ENCODE measurements at places on chromosomes 2 and 18.
A peak's percentile ranks its signal among the peaks of the same experiment; 100 is the strongest.

- no peak for DNase-seq
Measured at GRCh38 chr2:112692918-112693317, 27.9 kb upstream of the NT5DC4 start.

- peak; percentile 45 for DNase-seq
Measured at GRCh38 chr2:240021488-240022104, 3.5 kb downstream of the NDUFA10 start.

- DNase-seq, result no peak
Measured at GRCh38 chr2:73611867-73612266, 30.4 kb downstream of the NAT8 start.

GRCh38 chr2:97747285-97747684 is 33.9 kb downstream of the ZAP70 start:
- DNase-seq, result no peak

DNA sequence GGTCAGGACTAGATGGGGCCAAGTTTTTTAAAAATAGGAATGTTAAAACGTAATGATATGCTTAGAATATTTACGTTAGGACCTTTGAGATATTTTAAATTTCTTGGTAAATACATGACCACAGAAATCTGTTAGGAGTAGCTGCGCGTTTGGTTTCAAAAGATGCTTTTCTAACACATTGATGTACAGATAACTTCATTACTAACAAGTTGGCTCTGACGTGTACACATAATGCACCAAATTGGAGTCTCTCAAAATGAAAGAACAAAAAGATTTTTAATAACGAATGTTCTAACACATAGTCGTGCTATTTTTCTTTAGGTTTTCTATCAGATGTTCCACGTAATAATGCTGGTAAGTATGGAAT is 608 bp downstream of the PHOSPHO2 start:
- DNase-seq, result peak; percentile 11

DNA sequence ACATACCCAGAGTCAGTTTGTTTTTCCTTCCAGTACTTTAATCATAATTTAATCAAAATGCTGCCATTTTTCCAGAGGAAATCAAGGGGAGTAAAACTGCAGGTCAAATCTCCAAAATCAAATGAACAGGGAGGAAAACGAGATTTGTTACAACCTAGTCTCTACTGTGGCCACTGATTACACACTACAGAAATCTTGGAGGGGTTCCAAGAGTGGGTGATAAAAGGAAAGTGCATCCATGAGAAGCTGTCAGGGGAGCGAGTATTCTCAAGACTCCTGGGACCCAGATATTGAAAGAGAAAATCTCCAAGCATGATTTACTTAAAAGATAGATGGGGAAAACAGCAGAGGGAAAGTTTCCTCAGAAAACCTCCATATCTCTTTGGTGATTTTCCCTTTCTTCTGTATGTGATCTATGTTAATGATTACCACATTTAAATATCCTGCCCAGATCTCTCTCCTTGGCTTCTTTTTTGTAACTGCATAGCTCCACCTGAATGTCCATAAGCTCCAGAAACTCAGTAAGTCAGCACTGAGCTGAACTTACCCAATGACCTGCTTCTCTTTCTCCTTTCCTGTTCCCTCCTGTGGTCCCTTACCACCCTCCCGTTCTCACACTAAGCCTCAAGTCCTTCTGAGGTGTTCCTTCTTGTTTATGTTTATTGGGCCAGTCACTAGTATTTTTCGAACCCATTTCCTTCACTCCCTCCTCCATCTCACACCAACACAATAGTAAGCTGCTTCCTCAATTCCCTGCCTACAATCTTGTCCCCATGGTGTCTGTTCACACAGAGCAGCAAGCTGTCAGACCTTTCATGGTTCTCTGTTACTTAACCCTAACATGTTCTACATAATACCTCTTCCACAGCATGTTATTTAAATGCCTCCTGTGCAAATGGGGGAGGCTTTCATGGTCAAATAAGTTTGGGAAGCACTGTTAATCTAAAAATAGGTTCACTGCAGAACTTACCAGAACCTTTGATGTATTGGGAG is 73.9 kb upstream of the TWSG1 start:
- no peak for DNase-seq

GRCh38 chr2:42274863-42275262 is 86.2 kb downstream of the COX7A2L start:
- no peak for DNase-seq

DNA sequence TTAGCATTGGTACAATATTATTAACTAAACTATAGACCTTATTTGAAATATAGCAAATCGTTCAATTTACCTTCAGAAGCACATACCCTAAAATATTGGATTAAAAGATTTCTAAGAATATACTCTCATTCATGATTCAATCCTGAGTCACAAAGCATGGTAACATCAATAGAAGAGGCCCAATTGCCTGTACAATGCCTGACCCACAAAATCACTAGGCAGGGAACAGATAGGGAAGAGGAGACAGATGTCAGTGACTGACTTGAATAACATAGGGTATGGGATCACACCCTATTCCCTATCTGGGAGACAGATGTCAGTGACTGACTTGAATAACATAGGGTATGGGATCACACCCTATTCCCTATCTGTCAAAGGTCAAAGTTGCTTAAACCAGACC is 611.6 kb upstream of the VRK2 start:
- no peak for DNase-seq

DNA sequence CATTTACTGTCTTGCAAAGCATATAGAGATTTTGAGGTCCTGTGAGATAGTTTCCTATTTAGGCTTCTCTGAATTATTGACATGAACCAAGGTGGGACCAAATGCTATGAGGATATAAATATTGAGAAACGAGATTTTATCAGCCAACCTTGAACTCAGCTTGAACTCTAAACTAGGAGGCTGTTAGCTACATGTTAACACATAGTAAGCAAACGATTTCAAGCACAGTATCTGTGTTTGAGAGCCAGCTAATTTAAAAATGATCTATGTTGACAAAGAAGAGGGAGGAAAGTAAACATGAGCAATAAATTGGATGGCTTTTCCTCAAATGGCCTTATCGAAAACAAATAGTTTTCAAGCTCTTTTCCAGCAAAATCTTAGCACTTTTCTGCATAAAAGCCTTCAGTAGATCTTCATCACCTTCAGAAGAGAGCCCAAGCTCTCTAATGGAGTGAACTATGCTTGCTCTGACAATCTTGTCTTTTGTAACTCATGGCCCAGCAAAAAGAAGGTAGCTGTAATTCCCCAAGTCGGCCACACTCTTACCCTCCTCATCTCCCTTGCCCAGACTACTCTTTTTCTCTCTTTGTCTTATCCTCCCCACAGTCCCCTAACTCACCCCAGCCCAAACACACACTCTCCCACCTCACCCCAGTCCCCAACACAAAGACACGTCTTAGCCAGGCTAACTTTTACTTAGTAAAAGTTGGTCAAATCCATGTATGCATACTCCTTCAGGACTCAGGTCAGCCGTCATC is 14.7 kb downstream of the CD28 start:
- DNase-seq, result no peak

- DNase-seq, result no peak
Measured at GRCh38 chr2:3536682-3537632, 17.6 kb upstream of the ADI1 start.

DNA sequence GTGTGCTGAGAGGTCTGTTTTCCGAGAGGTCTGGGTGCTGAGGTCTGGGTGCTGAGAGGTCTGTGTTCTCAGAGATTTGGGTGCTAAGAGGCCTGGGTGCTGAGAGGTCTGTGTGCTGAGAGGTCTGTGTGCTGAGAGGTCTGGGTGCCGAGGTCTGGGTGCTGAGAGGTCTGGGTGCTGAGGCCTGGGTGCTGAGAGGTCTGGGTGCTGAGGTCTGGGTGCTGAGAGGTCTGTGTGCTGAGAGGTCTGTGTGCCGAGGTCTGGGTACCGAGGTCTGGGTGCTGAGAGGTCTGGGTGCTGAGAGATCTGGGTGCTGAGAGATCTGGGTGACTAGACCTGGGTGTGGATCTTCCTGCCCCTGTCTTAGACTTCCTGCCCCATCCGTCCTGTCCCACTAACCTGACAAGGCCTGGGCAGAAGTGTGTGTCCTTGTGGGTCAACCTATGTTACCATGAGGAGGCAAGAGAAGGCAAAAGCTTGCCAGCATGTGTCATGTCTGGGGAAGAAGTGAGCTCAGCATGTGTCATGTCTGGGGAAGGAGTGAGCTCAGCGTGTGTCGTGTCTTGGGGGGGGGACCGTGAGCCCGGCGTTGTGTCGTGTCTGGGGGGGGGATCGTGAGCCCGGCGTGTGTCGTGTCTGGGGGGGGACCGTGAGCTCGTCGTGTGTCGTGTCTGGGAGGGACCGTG is 69.3 kb downstream of the KCNG2 start:
- no peak for DNase-seq

DNA sequence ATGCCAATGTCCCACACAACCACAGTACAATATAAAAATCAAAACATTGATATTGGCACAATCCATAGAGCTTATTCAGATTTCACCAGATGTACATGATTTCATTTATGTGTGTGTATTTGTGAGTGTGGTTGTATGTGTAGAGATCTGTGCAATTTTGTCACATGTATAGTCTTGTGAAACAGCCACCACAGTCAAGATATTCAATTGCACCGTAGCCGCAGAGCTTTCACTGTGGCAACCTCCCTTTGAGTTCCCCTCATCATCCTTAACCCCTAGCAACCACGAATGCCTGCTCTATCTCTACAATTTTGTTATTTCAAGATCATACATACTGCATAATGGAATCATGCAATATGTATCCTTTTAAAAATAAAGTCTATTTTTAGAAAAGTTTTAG is 391.3 kb downstream of the SETBP1 start:
- DNase-seq, result no peak

DNA sequence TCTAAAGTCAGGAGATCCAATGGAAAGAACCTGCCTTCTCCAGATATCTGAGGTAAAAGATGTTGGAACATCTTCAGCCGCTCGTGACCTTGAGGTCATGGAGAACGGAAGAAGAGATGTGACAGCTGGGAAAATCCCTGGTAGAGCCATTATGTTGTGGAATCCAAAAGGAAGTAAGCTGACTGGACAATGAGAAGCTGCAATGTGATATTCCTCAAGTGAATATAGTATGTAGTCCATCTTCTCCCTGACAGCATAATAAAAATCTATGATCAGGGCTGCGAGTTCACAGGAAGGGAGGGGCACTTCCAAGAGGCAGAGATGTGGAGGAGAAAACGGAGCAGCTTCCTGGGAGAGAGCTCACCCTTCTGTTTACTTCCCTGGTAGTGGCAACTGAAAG is 201.0 kb upstream of the SP5 start:
- no peak for DNase-seq

GRCh38 chr2:127611076-127611925 is 34.7 kb upstream of the GPR17 start:
- DNase-seq, result no peak

- peak; percentile 51 for DNase-seq
Measured at GRCh38 chr2:98505311-98505808, 60.7 kb downstream of the INPP4A start.

GRCh38 chr2:201258666-201259615 is 1.4 kb upstream of the CASP8 start:
- DNase-seq, result no peak

DNA sequence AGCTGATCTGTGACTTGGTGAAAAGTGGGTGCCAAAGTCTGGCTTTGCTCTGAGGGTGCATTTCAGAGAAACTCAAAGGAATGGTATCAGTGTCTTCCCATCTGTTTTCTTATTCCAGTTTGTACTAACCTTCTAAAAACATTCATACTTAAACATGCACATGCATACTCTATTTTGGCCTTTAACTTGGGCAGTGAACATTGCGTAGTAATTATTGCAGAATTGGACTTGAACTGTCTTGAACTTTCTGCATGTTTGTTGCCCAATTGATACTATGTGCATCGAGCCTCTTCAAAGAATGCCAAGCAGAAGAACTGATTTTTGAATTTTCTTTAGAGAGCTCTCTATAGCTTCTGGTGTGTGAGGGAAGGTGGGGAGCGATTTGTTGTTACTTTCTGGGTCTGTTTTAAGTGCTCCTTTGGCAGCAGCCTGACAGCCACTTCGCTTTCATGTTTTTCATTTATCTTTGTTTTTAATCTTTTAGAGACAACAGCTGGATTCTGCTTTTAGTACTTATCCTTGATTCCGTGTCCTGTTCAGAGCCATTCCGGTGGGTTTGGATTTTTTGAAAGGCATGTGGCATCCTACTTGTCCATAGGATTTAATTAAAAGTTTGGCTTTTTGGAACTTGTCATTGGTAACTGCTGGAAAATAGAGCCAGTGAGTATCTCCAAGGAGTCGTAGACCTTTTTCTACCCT is 159.2 kb downstream of the RAPGEF4 start:
- peak; percentile 34 for DNase-seq

GRCh38 chr2:28276076-28276618 is 116.5 kb upstream of the FOSL2 start:
- DNase-seq, result no peak

GRCh38 chr2:16653799-16654198 is 11.8 kb downstream of the CYRIA start:
- peak; percentile 69 for DNase-seq

GRCh38 chr2:201937343-201937742 is 96.3 kb upstream of the FZD7 start:
- DNase-seq, result no peak

DNA sequence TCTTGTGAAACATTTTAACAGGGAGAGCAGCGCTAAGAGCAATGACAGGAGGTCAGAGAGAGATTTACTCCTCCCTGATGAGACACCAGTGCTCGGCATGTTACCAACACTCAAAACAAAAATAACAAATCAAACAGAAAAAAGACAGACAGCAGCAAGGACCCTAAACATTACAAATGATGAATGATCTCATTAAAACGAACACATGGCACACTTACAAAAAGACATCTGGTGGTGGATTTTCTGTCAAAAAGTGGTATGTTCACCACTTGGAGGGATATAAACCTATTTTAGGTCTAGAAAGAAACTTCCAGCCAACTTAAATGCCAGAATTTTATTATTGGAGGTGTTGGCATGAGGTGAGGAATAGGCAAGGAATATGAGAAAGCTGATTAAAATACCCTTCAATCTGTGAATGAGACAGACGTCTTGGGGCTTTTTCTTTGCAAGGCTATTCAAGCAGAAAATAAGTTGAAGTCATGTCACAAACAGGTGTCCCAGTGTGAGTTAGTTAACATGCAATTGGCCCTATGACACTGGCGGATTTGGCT is 112.8 kb downstream of the PRELID3A start:
- no peak for DNase-seq

DNA sequence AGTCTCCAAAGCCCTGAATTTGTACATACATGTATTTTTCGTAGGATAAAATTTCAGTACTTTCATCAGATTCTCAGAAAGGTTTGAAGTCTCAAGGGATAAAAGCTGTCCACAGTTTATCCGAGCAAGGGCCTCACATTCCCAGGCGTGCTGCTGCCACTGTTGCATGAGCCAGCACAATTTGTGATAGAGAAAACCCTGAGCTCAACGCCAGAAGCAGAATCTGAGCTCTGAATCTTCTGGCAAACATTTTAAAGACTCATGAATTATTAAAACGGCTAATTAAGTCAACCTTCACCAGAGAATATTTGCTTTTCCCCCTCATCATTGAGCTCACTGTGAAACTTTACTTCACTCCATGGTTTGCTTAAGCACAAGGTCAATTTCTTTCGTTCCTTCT is 38.5 kb upstream of the STPG4 start:
- peak; percentile 58 for DNase-seq

DNA sequence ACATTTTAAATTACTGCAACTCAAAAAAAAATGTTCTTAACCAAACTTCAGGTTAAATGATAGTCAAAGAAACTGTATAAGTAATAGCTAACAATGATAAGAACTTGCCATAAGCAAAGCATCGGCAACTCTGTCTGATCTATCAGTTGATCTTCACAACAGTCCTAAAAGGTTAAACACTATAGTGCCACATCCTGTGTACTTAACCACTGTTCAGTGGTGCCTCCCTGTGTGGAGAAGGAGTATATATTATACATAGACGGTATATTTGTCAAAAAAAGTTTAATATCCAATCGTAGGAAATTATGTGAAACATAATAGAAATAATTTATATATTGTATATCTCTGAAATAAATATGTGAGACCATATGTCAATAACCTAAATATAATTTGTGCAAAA is 13.0 kb downstream of the DTNA start:
- DNase-seq, result no peak
